ENCODE measurements at places on chromosomes 11 and 22. TPM values are rescaled to one million over a fixed set of nuclear protein-coding genes. Genes with fewer than 3 reads are reported as not detected.

DNA sequence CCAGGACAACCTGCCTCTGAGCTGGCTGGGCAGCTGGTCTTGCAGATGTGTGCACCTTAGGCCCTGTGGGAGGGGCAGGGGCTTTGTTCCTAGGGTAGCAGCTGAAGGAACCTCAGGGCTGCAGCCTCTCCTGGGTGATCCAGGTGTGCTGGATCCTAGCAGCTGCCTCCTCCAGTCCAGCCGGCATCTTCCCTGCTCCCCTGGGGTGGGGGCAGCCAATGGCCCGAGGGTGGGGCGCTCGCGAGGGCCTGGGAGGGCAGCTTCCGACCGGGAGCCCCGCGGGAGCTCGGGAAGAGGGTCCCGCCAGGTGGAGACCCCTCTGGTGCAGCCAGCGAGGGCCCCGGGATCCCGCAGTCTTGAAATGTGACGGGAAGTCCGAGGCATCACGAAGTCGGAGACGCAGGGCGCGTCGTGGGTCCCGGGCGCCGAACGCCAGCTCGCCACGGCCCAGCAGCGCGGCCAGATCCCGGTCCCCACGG, 1.7 kb downstream of the IFITM1 start:
- DNase-seq = no peak

DNA sequence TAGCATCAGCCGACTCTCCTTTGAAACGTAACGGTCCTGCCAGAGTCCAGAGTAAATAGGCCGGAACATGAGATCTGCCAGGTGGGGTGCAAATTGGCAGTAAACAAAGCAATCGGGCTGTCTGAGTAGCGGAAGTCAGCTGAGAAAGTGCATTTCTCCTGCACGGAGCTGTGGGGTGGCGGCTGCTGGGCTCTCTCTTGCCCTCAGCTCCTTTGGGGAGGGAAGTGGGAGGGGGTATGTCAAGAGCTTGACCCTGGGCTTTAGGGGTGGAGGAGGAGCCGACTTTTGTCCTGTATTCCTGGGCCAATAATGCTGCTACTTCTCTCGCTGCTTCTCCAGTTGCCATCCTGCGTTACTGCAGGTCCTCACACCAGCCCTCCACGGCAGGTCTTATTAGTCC, 11.6 kb downstream of the GRIK4 start:
- DNase-seq = no peak

- DNase-seq = no peak
These were observed at the start of gene B3GAT1 for GRCh38 chr11:134412203-134413042. Gene B3GAT1 (minus strand): TSS chr11:134412242. CDS start chr11:134387659, 24,583 bp downstream.

DNA sequence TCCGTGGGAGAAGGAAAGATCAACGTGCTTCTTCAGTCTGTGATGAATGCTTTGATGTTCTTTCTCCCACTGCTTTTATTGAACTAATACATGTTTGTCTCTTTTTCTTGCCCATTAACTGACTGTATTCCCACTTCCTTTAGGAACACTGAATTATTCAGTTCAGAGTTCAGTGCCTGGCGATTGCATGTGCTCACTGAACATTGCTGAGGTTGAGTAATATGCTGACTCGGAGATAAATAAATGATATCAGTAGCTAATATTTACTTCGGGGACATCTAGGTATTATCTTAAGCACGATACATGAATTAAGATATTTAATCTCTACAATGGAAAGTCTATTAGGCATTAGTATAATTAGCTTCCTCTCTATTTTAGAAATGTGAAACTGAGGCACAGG, 102.3 kb upstream of the OR5AK2 start:
- DNase-seq = no peak

DNA sequence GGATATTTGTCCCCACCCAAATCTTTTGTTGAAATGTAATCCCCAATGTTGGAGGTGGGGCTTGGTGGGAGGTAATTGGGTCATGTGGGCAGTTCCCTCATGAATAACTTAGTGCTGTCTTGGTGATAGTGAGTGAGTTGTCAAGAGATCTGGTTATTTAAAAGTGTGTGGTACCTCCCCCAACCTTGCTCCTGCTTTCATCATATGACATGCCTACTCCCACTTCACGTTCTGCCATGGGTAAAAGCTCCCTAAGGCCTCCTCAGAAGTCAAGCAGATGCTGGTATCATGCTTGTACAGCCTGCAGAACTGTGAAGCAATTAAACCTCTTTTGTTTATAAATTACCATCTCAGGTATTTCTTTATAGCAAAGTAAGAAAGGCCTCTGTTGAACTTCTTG, 30.6 kb downstream of the AAMDC start:
- DNase-seq = no peak

GRCh38 chr11:16902182-16902581, 112.0 kb downstream of the PLEKHA7 start:
- no peak for DNase-seq

- no peak for DNase-seq
These were observed 4.1 kb downstream of the PANX2 start for GRCh38 chr22:50174382-50175190.

DNA sequence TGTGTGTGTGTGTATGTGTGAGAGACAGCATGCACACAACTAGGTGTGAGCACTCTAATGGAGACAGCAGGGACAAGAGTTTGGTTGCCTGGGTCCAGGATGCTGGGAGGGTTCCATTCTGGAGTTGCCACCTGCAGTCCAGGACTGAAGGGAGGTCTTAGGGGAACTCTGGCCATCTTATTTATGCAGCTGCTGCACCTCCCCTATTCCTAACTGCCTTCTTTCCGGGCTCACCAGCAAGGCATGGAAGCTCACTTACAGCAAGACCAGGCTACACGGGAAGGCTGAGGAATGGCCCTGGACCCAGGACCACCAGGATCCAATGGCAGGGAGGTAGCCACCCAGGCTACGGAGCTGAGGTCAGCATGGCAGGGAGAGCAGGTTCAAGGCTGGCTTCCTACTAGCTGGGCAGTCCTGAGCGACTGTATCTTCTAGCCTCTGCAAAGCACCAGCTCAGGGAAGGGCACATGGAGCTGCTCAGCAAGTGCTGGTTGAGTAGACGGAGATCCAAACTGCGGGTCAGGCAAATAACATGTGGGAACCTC, 42.2 kb upstream of the B3GAT1 start:
- DNase-seq = no peak

DNA sequence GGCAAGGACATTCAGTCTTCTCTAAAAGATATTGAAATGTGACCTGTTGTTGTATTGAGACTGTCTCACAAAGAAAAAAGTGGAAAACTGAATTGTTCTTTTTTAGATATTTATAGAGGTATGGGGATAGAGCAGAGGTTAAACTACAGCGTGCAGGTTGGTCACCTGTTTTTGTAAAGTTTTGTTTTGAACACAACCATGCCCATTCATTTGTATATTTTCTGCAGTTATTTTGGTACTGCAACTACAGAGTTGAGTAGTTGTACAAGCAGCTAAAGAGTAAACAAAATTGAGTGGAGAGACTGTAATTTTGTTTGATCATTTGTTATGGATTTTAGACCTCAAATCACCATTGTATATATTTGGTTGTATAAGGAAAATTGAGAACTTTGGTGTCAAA, 11.3 kb downstream of the EED start:
- DNase-seq = no peak

GRCh38 chr22:36331912-36332622, 55.7 kb downstream of the MYH9 start:
- DNase-seq = no peak

DNA sequence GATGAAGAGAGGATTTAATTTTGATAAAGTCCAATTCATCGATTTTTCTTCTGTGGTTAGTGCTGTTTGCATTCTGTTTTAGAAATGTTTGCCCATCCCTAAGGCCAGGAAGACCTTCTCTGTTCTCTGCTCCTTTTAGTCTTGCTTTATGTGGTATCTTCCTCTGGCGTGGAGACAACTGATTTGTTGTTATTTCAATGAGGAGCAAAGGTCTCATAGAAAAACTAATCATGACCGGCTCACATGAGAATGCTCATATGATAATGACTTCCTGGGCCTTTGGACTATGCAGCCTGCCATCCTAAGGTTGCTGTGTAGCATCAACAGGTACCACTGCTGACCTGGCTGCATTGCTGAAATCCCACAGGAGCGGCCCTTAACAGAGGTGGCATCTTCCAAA, 19.8 kb downstream of the SCGB1A1 start:
- DNase-seq = no peak

GRCh38 chr11:67640021-67640757, 626 bp upstream of the TBX10 start:
- DNase-seq = peak; percentile 33

GRCh38 chr22:38953577-38954413, 3.6 kb upstream of the APOBEC3A start:
- DNase-seq = no peak

- DNase-seq = no peak
These were observed 11.5 kb downstream of the KCNC1 start for GRCh38 chr11:17746096-17746495.

- DNase-seq = no peak
These were observed 10.3 kb downstream of the OR10D3 start for GRCh38 chr11:124193221-124194010.

- DNase-seq = no peak
These were observed 2.1 kb upstream of the LZTR1 start for GRCh38 chr22:20979940-20980453.

DNA sequence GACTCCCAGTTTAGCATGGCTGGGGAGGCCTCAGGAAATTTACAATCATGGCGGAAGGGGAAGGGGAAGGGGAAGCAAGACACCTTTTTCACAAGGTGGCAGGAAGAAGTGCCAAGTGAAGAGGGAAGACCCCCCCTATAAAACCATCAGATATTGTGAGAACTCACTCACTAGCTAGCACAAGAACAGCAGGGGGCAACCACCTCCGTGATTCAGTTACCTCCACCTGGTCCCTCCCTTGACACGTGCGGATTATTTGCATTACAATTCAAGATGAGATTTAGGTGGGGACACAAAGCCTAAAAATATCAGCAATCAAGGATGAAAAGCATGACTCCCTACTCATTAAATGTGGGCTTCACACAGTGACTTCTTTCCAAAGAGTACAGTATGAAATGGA, 155.0 kb upstream of the CCDC90B start:
- DNase-seq = no peak

- DNase-seq = peak; percentile 41
These were observed 1.3 kb upstream of the PATZ1 start for GRCh38 chr22:31347251-31348008.

DNA sequence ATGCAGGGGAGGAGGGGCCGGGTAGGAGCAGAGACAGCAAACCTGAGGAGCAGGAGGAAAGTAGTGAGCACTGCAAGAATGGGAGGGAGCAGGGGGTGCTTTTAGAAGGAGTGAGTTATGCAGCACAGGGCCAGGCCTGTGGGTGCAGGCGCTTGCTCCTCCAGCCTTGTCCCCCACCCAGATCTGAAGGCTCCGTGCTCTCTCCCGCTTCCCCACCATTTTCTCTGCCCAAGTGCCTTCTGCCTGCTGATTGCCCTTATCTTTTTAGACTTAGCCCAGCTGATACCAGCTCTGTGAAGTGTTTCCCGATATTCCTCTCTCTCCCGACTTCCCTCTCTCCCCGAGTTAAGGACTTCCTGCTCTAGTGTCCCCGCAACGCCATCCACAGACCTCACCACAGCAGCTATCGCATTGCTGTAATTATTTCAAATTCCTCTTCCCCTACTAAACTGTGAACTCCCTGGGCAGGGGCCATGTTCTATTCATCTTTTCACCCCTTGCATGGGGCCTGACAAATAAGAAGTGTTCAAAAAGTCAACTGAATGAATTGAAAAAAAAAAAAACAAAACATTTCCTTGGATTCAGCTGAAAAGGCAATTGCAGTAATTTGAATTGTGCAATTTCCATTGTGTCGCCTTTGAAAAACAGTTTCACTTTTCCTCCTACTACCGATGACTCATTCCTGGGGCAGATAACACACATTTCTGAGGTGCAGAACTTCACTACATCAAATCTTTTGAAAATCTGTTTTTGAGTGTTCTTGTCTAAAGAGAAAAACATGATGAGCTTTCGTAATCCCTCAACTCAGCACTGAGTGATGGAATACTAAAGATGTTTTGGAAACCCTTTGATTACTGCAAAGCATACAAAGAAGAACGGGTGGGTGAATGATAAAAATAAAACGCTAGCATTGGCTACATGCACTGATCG, 69.7 kb upstream of the BMAL1 start:
- no peak for DNase-seq

- DNase-seq = no peak
These were observed 7.8 kb downstream of the OTUB1 start for GRCh38 chr11:63993993-63994392.

DNA sequence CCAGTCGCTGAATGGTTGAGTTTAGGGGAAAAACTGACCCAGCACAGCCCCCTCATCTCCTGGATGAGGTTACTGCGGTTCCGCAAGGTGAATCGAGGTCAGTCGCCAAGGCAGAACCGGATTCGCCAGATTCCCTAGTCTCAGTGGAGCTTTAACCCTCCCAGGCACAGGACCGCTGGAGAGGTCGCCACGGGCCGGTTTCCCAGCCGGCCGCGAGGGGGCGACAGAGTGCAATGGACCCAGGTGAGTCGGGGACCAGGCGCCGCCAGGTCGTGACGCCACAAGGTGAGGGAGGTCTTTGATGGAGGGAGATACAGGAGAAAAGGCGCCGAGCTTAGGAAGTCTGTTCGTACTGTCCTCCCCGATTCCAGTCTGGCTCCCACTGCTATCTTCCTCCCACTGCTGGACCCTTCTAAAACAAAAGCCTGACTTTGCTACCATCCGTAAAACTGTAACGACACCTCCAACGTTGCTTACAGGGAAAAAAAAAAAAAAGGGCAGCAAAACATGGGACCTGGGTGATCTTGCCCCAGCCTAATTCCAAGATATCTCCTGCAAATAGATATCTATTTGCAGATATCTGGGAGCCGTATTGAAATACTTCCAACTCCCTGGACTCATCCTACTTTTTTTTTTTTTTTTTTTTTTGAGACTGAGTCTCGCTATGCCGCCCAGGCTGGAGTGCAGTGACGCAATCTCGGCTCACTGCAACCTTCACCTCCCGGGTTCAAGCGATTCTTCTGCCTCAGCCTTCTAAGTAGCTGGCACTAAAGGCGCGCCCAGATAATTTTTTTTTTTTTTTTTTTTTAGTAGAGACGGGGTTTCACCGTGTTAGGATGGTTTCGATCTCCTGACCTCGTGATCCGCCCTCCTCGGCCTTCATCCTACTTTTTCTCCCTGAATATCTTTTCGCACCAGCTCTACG, 1.4 kb upstream of the GGA1 start:
- DNase-seq = peak; percentile 59

Gene PDGFB
- not detected for total RNA-seq

Gene PAK1
- 13.9 TPM for total RNA-seq

Gene KCNQ1OT1
- total RNA-seq = 0.49 TPM

Gene C11orf97
- total RNA-seq = not detected

Gene TREH
- not detected for total RNA-seq

Gene NOX4
- total RNA-seq = not detected

Gene PIK3IP1
- 0.35 TPM for total RNA-seq

Gene GLB1L2
- total RNA-seq = 8.9 TPM

Gene IGSF9B
- 0.55 TPM for total RNA-seq

Gene FOSL1
- total RNA-seq = 56.1 TPM

Gene LMNTD2
- 1.8 TPM for total RNA-seq

Measured in NCI-H460 (cell line).